Aorta (tissue), 5 donors: ENCODE measurements at places on chromosomes 7 and 10. TPM values are rescaled to one million over a fixed set of nuclear protein-coding genes. Genes with fewer than 3 reads are reported as not detected.
A peak's percentile ranks its signal among the peaks of the same experiment; 100 is the strongest.

DNA sequence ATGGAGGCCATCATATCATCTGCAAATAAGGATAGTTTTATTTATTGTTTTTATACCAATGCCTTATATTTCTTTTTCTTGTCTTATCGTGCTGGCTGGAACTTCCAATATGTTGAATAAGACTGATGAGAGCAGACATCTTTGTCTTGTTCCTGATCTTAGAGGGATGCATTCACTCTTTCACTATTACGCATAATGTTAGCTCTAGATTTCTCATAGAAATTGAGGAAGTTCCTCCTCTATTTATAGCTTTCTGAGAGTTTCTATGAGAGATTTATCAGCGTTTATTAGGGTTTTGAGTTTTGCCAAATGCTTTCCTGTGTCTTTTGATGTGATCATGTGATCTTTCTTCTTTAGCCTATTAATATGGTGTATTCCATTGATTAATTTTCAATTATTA lies 49.3 kb downstream of the COL28A1 start:
- no peak for DNase-seq

DNA sequence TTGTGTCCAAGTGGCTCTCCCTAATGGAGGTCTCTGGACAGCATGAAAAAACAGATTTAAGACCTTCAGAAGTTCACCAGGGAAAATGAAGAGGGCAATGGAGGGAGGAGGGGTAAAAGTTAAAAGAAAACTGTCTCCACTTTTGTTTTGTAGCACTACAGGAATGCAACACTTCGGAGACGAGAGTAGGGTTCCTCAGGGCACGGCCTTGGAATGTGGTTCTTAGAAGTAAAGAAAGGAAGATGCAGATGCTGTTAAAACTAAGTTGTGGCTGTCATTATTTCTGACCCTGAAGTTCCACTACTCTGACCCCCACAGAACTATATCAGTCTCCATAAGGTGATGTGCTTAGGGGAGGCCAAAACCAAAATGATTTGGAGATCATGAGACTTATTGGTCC lies 335.1 kb downstream of the XPNPEP1 start:
- DNase-seq = no peak

Gene ENTPD1
- 18.2 TPM for polyA plus RNA-seq

- no peak for DNase-seq
Measured at GRCh38 chr10:17536221-17536620, 81.0 kb downstream of the HACD1 start.

- peak; percentile 71 for DNase-seq
Measured at GRCh38 chr10:15571575-15571974, 148.1 kb downstream of the ITGA8 start.

DNA sequence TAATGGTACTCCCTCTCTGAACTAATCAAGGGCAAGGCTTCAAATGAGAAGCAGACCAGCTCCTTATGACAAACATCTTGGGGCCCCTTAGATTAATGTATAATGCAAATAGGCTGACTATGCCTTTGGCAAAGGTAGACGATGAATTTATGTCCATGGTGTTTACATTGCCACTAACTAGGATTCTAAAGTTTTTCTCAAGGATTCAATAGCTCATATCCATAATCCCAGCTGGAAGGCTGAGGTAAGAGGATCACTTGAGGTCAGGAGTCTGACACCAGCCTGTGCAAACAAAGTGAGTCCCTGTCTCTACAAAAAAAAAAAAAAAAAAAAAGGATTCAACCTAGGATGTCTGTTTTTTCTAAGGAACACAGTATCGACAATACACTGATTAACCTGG lies 96.5 kb downstream of the ORC5 start:
- DNase-seq = no peak

DNA sequence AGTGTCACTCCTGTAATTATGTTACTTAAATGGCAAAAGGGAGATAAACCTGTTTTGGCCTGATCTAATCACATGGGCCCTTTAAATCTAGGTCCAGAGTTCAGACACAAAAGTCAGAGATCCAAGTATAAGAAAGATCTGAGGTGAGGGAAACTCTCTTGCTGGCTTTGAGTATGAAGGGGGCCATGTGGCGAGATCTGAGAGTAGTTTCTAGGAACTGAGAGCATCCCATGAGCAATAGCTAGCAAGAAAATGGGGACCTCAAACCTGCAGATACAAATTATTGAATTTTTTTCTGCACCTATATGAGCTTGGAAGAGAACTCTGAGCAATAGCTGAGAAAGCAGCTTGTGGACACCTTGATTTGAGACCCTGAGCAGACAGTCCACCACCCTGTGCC lies 27.6 kb downstream of the ANKRD7 start:
- DNase-seq = no peak

- DNase-seq = no peak
Measured at GRCh38 chr10:47440207-47440606, 43.7 kb downstream of the ANXA8 start.

Gene ECD
- 10.8 TPM for polyA plus RNA-seq
